ENCODE measurements at places on chromosomes 11 and 22.

GRCh38 chr11:86547727-86548126 is 124.7 kb downstream of the ME3 start:
- DNase-seq = no peak

DNA sequence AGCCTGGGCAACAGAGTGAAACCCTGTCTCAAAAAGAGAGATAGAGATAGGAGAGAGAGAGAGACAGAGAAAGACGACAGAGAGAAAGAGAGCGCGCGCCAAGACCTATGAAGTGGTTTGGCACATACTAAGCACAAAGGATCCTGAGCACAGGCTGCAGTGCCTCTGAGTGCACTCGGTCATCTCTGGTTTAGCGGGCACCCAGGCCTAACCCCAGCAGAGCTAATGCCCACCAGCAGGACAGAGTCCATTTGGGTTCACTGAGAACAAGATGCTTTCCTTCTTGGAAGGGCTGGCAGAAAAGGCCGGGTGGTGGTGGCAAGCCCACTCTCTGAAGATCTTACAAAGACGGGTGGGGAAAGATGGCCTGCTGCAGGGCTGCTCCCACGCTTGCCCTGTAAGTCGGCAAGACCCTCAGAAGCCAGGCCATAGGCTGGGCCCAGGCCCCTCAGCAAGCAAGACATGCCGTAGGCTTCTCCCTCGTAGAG is 3.3 kb downstream of the SCARF2 start:
- DNase-seq = no peak

DNA sequence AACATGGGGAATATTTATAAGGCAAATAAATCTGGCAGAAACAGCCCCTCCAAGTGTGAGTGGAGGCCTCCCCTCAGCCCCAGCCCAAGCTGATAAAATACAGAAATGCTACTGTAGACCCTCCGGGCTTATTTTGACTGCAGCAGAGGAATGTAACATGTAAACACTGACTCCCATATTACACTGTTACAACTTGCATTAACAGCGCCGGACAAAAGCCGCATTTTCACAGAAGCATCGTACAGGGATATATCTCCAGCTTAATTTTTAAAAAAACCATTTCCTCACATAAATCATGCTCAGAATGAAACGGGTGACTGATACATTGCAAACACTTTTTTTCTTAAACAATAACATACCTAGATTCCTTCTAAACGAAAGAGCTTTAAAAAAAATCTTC is 36.6 kb upstream of the COMT start:
- no peak for DNase-seq

GRCh38 chr11:70694371-70694770 is 296.0 kb downstream of the CTTN start:
- DNase-seq = no peak

DNA sequence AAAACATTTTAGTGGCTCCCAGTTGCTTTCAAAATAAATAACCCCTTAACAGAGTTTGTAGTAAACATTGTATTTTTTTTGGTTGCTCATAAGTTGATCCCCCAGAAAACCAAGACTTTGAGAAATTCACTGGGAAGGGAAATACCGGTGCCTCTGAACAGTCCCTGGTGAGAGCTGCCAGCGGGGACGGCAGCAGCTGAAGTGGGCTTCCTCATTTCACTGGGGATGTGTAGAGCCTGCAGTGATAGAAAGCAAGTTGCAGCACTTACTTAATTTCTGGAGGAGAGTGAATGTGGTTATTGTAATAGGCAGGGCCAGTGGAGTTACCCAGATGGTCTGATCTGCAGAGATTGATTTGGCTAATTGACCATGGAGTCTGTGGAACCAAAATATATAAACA is 18.6 kb upstream of the MCHR1 start:
- no peak for DNase-seq

GRCh38 chr11:131195661-131196517 is 174.5 kb upstream of the NTM start:
- DNase-seq = peak; percentile 44

GRCh38 chr11:109275931-109276330 is 146.1 kb upstream of the C11orf87 start:
- DNase-seq = no peak

- no peak for DNase-seq
Measured at GRCh38 chr11:85044911-85045310, 582.2 kb downstream of the DLG2 start.

DNA sequence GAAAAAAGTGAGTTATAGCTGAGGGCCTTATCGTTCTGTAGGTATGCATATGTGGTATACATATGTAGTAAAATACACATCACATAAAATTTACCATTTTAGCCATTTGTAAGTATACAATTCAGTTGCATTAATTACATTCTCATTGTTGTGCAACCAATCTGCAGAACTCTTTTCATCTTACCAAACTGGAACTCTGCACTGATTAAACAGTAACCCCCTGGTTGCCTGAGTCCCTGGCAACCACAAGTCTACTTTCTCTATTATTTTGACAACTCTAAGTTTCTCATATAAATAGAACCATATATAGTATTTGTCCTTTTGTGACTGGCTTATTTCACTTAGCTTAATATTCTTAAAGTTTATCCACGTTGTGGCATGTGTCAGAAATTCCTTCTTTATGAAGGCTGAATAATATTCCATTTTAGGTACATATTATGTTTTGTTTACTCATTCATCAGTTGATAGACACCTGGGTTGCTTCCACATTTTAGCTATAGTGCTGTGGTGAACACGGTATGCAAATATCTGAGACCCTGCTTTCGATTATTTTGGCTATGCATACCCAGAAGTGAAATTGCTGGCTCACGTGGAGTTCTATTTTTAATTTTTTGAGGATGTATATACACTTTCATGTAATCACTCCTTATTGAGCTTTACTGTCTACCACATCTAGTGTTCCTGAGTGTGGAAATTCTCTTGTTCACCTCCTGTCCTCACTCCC is 1.6 kb upstream of the DDX10 start:
- no peak for DNase-seq

DNA sequence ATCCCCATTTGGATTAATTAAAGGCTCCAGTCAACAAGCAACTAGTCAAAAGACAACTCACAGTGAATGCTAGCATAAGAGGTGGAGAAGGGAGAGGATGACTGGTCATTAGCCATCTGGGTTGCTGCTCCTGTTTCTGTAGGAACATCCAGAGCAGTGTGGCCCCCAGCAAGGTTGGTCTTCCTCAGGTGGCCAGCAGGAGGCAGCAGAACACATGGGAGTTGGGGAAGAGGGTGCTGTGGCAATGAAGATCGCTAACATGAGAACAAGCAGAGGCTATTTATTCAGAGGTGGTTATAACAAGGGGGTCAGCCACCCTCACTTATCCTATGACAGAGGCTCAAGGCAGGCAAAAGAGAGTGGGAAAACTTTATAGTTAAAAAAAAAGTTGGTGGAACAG is 21.3 kb downstream of the IZUMO1R start:
- DNase-seq = peak; percentile 58

DNA sequence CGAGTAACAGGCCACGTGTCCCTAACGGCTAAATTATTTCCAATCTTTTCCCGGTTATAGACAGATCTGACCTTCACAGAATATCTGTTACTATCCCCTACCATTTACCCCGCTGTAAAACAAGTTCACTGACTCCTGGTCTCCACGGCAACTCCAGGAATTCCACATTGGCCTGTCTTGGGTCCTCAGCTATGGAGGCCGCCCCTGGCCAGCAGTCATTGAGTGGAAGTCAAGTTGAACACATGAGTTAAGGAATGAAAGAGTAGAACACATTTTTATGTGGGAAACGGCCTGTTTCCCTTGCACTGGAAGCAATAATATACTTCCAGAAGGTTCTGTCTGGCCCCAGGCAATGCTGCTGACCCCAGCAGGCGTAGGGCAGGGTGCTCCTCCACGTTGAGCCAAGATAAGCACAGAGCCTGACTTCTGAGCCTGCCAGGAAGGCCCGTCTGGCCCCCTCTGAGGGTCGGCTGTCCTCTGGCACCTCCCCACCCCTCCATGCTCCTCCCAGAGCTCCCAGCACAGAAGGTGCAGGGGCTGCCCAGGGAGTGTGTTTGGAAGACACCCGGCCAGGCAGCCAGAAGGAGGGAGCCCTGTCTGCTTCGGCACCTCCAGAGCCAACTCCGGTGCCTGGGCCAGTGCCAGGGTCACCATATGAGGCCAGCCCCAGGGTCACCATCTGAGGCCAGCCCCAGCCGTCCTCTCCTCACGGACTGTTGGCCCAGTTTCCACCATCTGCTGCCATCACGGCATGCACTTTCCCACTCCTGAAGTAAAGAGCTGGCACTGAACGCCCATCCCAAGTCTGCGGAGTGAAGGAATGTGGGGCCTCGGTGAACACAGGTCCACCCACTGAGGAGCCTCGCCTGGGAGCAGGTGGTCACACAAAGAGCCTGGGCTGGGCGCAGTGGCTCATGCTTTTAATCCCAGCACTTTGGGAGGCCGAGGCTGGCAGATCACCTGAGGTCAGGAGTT is 813.2 kb downstream of the BRD1 start:
- peak; percentile 11 for DNase-seq

GRCh38 chr11:35968386-35969088 is 24.7 kb downstream of the LDLRAD3 start:
- DNase-seq = no peak

DNA sequence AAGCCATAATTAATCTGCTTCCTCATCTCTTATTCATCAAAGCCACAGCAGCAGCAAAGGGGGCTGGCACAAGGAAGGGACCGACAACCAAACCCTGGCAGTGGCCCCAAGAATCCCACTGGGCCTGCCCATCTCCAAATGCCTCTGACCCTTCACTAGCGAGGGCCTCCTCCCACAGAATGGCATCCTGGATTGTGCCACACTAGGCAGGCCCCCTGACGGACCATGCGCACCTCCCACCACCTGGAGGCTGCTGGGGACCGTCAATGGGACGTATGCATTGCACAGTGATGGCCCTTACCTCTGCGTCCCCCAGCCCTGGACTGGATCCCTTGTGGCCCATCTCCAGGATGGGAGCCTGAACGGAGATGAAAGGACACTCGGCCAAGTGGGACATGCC is 4.1 kb upstream of the RTN4R start:
- no peak for DNase-seq

GRCh38 chr11:12642040-12642439 is 32.2 kb upstream of the TEAD1 start:
- no peak for DNase-seq

DNA sequence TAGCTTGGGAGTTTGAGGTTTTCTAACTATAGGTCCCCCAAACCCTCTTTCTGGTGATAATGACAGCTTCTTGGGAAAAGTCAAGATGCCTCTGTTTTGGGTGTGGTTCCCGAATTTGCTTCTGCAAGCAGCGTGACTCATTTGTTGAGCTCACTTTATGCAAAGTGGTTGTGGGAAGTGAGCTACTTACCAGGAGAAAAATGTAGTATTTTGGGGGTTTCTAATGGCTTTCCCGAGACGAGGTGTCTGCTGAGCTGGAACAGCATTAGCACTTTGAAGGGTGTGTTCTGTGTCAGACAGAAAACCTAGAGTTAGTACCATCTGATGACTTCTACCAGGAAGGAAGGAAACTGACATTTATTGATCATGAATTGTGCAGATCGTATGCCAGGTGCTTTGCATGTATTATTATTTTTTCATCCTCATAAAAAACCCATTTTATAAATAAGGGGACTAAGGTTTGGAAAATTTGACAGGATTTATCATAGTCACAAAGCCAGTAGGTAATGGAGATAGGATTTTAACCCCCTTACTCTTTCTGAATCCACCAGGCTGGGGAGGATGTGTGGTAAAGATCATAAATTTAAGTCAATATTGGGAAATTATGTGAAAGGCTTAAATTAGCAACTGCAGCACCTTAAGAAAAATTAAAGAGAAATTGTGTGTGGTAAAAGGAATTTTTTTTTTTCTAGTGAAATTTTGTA is 108.8 kb upstream of the CD44 start:
- no peak for DNase-seq

- no peak for DNase-seq
Measured at GRCh38 chr11:130642994-130643393, 194.5 kb downstream of the ADAMTS15 start.

GRCh38 chr22:17140022-17140421 is 18.9 kb upstream of the TMEM121B start:
- no peak for DNase-seq

DNA sequence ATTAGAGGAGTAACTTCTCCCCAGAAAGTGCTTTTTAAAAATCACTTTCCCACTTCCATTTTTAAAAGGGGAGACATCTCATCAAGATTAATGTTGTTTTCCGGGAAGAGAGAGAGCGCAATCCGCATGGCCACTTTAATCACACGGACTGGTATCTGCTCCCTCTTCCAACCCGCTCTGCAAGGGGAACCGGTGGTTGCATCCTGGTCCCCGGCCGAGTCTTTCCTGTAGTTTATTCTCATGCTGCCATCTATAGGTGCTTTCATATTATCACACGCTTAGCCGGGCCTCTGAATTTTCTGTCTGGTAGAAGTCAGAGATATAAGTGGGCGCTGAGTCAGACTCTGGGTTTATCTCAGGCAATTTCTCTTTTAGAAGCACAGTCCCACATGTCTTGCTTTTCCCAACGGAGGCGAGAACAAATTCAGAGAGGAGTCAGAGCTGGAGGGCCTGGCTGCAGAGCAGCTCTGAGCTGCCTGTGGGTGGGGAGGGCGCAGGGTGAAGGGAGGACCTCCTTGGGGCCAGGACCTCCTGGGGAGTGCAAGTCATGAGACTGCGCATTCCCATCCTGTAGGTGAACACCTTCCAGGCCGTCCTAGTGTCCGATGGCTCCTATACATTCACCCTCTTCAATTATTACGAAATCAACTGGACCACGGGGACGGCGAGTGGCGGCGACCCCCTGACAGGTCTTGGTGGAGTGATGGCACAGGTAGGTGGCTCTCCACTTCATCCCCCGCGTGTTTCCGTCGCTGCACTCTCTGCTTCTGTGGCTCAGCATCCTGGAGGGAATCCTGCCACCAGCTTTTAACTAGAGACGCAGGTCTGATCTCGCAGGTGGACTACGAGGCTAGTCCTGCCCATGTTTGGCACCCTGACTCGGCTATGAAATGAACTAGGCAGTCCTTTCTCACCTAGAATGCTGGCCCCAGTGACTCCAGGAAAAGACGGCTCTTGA is 11.7 kb downstream of the TECTA start:
- peak; percentile 44 for DNase-seq

- no peak for DNase-seq
Measured at GRCh38 chr11:123392431-123392830, 37.6 kb upstream of the GRAMD1B start.

- DNase-seq = peak; percentile 47
Measured at GRCh38 chr11:102158164-102158735, 48.0 kb downstream of the YAP1 start.

DNA sequence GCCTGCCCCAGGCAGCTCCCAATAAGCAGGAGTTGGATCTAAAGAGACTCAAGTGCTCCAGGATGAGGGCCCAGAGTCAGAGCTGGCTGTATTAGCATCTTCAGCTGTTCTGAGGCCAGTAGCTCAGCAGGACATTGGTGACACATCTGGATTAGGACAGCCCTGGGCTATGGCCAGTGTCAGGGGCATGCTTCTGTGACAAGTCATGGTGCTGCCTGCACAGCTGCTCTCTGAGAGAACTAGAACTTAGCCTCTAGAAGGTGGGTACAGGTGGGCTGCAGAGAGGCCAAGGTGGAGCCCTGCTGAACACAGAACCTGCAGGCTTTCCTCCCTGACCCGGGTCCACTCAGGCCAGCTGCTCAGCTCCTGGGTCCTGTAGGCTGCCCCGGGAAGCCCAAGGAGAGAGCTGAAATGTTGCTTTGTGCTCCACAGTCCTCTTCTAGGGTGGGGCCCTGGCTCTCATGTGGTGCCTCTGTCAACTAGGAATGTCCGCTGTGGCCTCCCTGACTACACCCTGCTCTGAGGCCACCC is 426.9 kb downstream of the SOX6 start:
- DNase-seq = no peak

GRCh38 chr11:78586452-78587046 is 11.9 kb upstream of the NARS2 start:
- DNase-seq = no peak
